Common myeloid progenitor, CD34-positive (primary cell): ENCODE measurements at places on chromosomes 13 and 19.

GRCh38 chr13:85582890-85583289, 216.3 kb downstream of the SLITRK6 start:
- no peak overlapping the region for H3K27ac ChIP-seq
- no peak for DNase-seq
- H3K27me3 ChIP-seq = no peaks in the 10 kb centered on the region

- no peaks in the 10 kb centered on the region for H3K4me1 ChIP-seq
- no peak overlapping the region for H3K4me3 ChIP-seq
- H3K27ac ChIP-seq = no peak overlapping the region
These were observed 16.7 kb upstream of the RXFP2 start for GRCh38 chr13:31722673-31723072.

- no peak overlapping the region for H3K27ac ChIP-seq
- H3K36me3 ChIP-seq = no peaks in the 10 kb centered on the region
- peaks cover 3% of the 10 kb centered on the region for H3K27me3 ChIP-seq
- H3K4me3 ChIP-seq = no peak overlapping the region
These were observed 304.7 kb upstream of the KLF12 start for GRCh38 chr13:74438901-74439300.

- DNase-seq = no peak
- no peaks in the 10 kb centered on the region for H3K4me1 ChIP-seq
- no peak overlapping the region for H3K4me3 ChIP-seq
- peaks cover 21% of the 10 kb centered on the region for H3K27me3 ChIP-seq
- H3K36me3 ChIP-seq = no peaks in the 10 kb centered on the region
These were observed 77.2 kb upstream of the ARHGEF7 start for GRCh38 chr13:111037927-111038326.

- peaks cover 21% of the 10 kb centered on the region for H3K4me1 ChIP-seq
- H3K36me3 ChIP-seq = no peaks in the 10 kb centered on the region
- peak overlapping the region; percentile 90 for H3K27ac ChIP-seq
- peak overlapping the region; percentile 95 for H3K4me3 ChIP-seq
- DNase-seq = no peak
- no peaks in the 10 kb centered on the region for H3K27me3 ChIP-seq
These were observed 18.1 kb upstream of the LRP3 start for GRCh38 chr19:33175886-33176669.
